ENCODE measurements at places on chromosomes 7 and 10.

GRCh38 chr7:91656541-91657482 lies 223.7 kb downstream of the MTERF1 start:
- H3K27ac ChIP-seq: no peak overlapping the region
- DNase-seq: no peak
- no peaks in the 10 kb centered on the region for H3K36me3 ChIP-seq

DNA sequence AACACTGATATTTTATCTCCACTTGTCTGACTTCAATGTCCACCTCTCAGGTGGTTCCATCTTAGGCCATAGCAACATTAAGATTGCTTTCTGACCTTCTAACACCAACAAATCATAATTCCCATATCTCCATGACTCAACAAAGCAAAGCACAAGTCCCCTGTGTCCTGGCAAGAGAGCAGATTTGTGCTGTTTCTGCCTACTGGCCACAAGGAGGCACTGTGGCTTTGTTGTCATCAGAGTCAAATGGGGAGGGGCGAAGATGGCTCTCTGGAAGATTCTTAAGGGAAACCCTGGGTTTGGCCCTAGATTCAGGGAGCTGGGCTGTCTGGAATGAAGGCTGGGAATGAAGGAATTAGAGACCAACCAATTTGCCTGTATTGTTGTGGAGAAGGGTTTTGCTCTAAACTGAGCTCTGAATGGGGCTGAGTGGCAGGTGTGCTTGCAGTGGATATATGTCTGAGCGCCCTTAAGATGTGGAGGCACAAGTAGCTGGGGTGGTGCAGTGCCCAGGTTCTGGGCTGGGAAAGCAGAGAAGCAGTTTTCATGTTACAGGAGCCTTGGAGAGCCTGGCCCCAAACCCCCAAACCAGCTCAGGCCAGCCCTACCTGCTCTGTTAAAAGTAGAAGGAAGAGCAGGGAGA lies 154.8 kb upstream of the PRSS58 start:
- no peaks in the 10 kb centered on the region for H3K27me3 ChIP-seq
- no peaks in the 10 kb centered on the region for H3K4me1 ChIP-seq
- no peaks in the 10 kb centered on the region for H3K36me3 ChIP-seq
- H3K27ac ChIP-seq: no peak overlapping the region

DNA sequence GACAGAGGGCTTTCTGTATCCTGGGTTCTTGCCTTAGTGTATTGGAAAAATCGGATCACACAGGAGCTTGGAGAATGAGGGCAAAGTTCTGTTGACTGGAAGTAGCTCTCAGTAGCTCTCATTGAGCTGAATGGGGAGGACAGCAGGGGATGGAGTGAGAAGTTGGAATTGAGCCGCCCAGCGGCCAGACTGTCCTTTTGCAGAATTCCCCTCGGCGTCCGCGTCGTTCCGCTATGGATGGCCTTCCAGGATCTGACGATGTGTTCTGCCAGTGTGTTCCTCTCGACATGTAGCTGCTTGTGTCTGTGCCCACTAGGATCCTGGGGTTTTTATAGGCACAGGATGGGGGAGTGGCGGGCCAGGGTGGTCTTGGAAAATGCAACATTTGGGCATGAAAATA lies 351.8 kb upstream of the SEMA3A start:
- H3K27ac ChIP-seq: peak overlapping the region; percentile 79
- H3K27me3 ChIP-seq: no peaks in the 10 kb centered on the region
- no peak for DNase-seq
- peaks cover 16% of the 10 kb centered on the region for H3K4me1 ChIP-seq
- no peak overlapping the region for H3K4me3 ChIP-seq
- no peaks in the 10 kb centered on the region for H3K36me3 ChIP-seq

GRCh38 chr10:78921895-78922294 lies 146.9 kb upstream of the ZMIZ1 start:
- peaks cover 24% of the 10 kb centered on the region for H3K4me1 ChIP-seq
- H3K27me3 ChIP-seq: peaks cover 21% of the 10 kb centered on the region
- no peaks in the 10 kb centered on the region for H3K36me3 ChIP-seq
- H3K4me3 ChIP-seq: no peak overlapping the region

- no peaks in the 10 kb centered on the region for H3K27me3 ChIP-seq
- no peaks in the 10 kb centered on the region for H3K36me3 ChIP-seq
- H3K27ac ChIP-seq: no peak overlapping the region
These were observed 253.6 kb downstream of the STK31 start for GRCh38 chr7:23963461-23964165.

DNA sequence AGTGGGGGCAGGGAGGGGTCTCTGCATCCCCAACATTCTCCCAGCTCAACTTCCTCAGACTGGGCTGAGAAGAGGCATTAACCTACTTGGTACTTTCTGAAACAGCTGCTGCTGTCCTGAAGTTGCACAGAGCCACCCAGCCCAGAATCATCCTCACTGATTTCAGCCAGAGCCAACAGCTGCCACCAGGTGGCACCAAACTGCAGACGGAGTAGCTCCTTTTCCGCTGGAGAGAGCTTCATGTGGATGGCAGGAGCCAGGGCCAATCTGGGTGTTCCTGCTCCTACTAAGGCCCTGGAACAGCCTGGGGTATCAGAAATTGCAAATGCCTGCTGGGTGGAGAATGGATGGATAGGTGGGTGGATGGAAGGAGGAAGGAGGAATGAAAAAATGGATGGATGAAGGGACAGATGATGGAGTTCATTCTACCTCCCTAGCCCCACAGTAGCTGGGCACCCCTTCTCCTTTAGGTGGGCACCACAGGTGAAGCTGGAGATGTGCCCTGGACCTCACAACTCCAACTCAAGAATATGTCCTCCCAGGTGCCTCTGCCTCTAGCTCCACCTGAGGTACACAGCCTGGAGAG lies 11.8 kb upstream of the DRGX start:
- DNase-seq: peak; percentile 75
- no peaks in the 10 kb centered on the region for H3K36me3 ChIP-seq
- H3K27me3 ChIP-seq: peaks cover 71% of the 10 kb centered on the region
- no peaks in the 10 kb centered on the region for H3K4me1 ChIP-seq
- H3K4me3 ChIP-seq: no peak overlapping the region

Measured in progenitor cell of endocrine pancreas (in vitro differentiated cells).